ENCODE measurements at places on chromosomes 2 and 18. TPM values are rescaled to one million over a fixed set of nuclear protein-coding genes. Genes with fewer than 3 reads are reported as not detected.

GRCh38 chr2:170227507-170227947 lies 49.6 kb downstream of the MYO3B start:
- H3K36me3 ChIP-seq = no peaks in the 10 kb centered on the region
- no peak overlapping the region for H3K4me3 ChIP-seq
- no peaks in the 10 kb centered on the region for H3K27me3 ChIP-seq
- no peak for DNase-seq

- H3K27ac ChIP-seq = no peak overlapping the region
- no peaks in the 10 kb centered on the region for H3K27me3 ChIP-seq
- no peak overlapping the region for H3K4me3 ChIP-seq
- peaks cover 6% of the 10 kb centered on the region for H3K36me3 ChIP-seq
- DNase-seq = no peak
Observed at GRCh38 chr2:43429369-43429768, 166.5 kb downstream of the THADA start.

DNA sequence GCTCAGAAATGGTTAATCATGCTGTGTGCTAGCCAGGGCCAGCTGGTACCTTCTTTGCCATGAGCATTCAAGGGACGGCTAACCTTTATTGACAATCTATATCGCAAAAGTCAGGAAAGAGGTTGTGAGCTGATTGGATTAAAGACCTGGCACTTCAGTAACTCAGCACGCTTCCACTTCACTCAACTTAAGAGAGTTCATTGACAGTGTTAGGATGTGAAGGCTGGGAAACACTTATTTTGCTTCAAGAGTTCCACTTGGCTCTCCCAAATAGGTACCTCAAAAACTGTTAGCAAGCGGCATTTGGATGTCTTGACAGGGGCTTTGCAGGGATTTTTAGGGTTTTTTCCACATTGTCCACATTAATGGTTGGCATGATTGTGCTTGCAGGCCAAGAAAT lies 25.1 kb upstream of the TXNDC2 start:
- no peaks in the 10 kb centered on the region for H3K4me1 ChIP-seq
- no peak for DNase-seq
- peaks cover 5% of the 10 kb centered on the region for H3K27me3 ChIP-seq
- no peak overlapping the region for H3K4me3 ChIP-seq

GRCh38 chr2:211760103-211760502 lies 778.5 kb downstream of the ERBB4 start:
- H3K4me1 ChIP-seq = no peaks in the 10 kb centered on the region
- no peak overlapping the region for H3K27ac ChIP-seq
- no peak for DNase-seq
- no peaks in the 10 kb centered on the region for H3K36me3 ChIP-seq
- no peak overlapping the region for H3K4me3 ChIP-seq

- H3K27me3 ChIP-seq = no peaks in the 10 kb centered on the region
- peaks cover 45% of the 10 kb centered on the region for H3K4me1 ChIP-seq
- H3K4me3 ChIP-seq = peak overlapping the region; percentile 66
- peak overlapping the region; percentile 68 for H3K27ac ChIP-seq
Observed at GRCh38 chr2:229852565-229852964, 69.2 kb downstream of the TRIP12 start.

DNA sequence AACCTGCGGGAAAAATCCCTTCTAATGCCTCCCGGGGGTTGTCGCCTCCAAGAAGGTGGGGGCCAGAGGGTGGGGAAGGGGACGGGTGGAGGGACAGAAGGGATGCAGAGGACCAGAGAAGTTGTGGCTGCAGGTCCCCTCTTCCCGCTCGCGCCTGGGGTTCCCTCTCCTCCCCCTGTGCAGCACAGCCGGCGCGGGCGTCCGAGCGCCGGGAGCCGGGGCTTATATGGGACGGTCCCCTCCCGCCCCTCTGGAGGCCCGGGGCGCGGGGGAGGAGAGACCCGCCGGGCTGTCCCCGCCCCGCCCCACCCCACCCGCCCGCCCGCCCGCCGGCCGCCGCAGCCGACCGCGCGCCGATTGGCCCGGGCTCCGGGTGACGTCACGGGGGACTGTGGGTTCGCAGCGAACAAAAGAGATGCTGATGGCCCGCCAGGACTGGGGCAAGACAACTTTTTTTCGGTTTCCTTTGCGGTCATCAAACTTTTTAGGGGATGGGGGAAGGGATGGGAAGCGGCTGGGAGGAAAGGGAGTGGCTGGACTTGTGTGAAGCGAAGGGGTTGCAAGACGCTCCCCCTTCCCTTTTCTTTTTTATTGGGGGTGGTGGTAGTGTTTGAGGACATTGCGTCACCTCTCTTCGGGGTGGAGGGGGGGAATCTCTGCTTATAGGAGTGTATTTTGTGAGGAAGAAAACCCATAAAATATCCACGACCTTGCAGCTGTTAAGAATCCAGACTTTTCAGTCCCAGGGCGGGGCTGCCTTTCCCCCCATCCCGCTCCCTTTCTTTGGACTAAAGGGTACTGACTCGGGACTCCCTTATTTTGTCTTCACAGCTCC lies at the start of gene FN1:
Gene FN1 (minus strand): TSS at position 199 of the 835 bp plus-strand sequence. CDS start 266 bp downstream, outside the sequence.
- peaks cover 38% of the 10 kb centered on the region for H3K27me3 ChIP-seq
- no peaks in the 10 kb centered on the region for H3K36me3 ChIP-seq
- peaks cover 19% of the 10 kb centered on the region for H3K4me1 ChIP-seq
- H3K4me3 ChIP-seq = peak within 1 kb of the TSS; percentile 51

GRCh38 chr18:70455731-70456130 lies 166.9 kb downstream of the SOCS6 start:
- H3K27ac ChIP-seq = no peak overlapping the region
- DNase-seq = no peak
- no peak overlapping the region for H3K4me3 ChIP-seq

- no peaks in the 10 kb centered on the region for H3K36me3 ChIP-seq
- no peaks in the 10 kb centered on the region for H3K27me3 ChIP-seq
- no peak overlapping the region for H3K27ac ChIP-seq
- DNase-seq = no peak
Observed at GRCh38 chr2:111252436-111252835, 131.7 kb downstream of the BCL2L11 start.

- DNase-seq = no peak
- no peaks in the 10 kb centered on the region for H3K27me3 ChIP-seq
- H3K4me1 ChIP-seq = no peaks in the 10 kb centered on the region
- no peaks in the 10 kb centered on the region for H3K36me3 ChIP-seq
- H3K27ac ChIP-seq = no peak overlapping the region
Observed at GRCh38 chr2:120625865-120626560, 109.7 kb upstream of the GLI2 start.

- DNase-seq = no peak
- no peak overlapping the region for H3K4me3 ChIP-seq
Observed at GRCh38 chr2:5985536-5986385, 293.6 kb downstream of the SOX11 start.

DNA sequence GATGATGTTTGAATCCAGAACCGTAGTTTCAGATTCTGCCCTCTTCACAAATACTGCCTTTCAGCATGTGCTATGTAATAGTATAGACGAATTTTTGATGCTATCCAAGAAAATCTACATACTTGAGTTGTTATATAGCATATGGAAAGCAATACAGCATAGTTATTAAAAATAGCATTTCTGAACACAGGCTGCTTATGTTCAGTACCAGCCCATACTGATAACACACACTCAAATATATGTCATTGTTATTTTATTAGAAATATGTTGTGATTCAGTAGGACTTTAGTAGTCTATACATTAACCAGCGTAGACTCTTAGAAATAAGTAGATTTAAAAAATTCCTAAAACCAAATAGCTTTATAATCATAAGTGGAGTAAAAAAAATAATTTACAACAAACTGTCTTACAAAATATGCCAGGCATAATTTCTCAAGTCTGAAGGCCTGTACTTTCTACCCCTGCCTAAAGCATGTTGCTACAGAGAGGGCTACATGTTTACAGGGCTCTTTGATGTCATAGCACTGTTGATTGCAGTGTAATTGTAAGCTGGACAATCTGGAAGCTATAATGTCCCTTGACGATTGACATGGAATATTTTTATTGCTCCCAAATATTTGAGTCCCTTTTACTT lies 86.3 kb downstream of the ASXL3 start:
- H3K4me3 ChIP-seq = no peak overlapping the region
- no peak for DNase-seq
- H3K36me3 ChIP-seq = no peaks in the 10 kb centered on the region
- no peak overlapping the region for H3K27ac ChIP-seq
- H3K27me3 ChIP-seq = no peaks in the 10 kb centered on the region

DNA sequence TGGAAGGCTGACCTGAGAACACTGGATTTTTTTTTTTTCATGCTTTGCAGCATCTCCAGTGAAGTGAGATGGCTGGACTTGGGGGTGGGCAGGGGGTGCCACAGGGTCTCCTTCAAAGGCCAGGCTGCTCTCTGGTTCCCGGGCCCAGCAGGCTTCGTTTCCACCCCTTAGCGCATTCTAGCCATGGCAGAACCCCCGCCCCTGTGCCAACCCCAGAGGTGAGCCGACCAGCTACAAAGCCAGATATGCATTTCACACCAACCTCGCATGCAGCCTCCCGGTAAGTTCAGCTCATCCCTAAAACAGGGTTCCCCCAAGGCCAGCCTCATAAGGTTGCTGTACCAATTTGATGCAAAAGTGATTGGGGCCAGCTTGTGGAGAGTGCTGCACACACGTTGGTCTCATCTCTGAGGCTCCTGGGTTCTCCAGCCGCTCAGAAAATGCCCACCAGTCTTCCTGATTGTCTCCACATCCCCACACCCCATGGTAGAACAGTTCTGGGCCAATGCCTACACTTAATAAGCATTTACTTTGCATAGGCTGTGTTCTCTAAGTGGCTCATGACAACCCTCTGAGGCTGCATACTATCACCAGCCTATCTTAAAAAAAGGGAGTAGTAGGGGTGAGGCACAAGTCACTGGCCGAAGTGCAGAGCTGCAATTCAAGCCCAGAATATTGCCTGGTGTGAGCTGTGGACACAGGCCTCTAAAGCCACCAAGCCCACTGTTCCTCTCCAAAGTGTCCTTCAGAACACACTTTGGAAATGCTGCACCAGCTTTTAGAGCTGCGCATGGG lies 23.3 kb downstream of the SMAD7 start:
- no peaks in the 10 kb centered on the region for H3K36me3 ChIP-seq
- H3K27ac ChIP-seq = no peak overlapping the region
- H3K4me1 ChIP-seq = peaks cover 97% of the 10 kb centered on the region
- H3K4me3 ChIP-seq = no peak overlapping the region

GRCh38 chr18:36311026-36311570 lies 13.6 kb downstream of the FHOD3 start:
- DNase-seq = no peak
- H3K4me3 ChIP-seq = no peak overlapping the region
- H3K36me3 ChIP-seq = no peaks in the 10 kb centered on the region
- H3K4me1 ChIP-seq = no peaks in the 10 kb centered on the region

DNA sequence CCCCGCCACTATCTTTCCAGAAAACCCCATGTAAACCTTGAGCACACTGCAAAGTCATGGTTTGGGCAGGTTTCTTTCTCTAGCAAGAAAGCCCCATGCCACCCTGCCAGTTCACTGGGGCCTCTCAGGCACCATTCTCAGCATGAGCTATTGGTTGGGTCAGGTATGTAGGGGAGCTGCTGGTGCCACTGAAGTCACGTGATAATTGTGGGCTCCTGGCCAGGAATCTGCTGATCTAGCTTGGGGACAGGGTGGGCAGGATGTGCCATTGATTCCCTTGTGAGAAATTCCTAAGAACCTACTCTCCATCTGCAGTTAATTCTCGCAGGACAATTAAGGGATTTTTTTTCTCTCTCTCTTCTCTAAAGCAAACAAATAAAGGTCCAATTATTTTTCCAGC lies 26.5 kb upstream of the HNMT start:
- no peak for DNase-seq
- H3K27me3 ChIP-seq = no peaks in the 10 kb centered on the region
- H3K4me3 ChIP-seq = no peak overlapping the region
- no peaks in the 10 kb centered on the region for H3K4me1 ChIP-seq

DNA sequence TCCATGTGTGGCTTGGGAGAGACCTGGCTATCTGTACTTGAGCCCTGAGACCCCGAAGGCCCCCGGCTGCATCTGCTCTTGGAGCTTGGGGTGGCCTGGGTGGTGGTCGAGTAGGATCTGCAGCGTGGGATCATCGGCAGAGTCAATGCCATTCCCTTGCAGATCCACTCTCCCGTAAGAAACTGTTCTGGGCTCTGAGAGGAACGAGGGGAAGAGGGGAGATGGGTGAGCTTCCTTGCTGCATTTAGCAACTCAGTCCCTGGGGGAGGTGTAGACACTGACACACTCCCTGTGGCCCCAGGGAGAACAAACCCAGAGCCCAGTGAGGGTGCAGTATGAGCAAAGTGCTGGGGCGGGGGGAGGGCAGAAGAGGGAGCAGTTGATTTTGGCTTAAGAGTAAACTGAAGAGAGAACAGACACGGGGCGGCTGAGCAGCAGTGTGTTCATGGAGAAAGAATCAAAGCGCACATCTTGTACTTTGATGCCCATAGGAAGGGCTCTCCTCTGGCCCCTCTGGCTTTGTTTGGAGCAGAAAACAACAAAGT lies 8.5 kb downstream of the GREB1 start:
- H3K27ac ChIP-seq = no peak overlapping the region
- H3K36me3 ChIP-seq = no peaks in the 10 kb centered on the region
- H3K4me3 ChIP-seq = no peak overlapping the region
- H3K27me3 ChIP-seq = no peaks in the 10 kb centered on the region

DNA sequence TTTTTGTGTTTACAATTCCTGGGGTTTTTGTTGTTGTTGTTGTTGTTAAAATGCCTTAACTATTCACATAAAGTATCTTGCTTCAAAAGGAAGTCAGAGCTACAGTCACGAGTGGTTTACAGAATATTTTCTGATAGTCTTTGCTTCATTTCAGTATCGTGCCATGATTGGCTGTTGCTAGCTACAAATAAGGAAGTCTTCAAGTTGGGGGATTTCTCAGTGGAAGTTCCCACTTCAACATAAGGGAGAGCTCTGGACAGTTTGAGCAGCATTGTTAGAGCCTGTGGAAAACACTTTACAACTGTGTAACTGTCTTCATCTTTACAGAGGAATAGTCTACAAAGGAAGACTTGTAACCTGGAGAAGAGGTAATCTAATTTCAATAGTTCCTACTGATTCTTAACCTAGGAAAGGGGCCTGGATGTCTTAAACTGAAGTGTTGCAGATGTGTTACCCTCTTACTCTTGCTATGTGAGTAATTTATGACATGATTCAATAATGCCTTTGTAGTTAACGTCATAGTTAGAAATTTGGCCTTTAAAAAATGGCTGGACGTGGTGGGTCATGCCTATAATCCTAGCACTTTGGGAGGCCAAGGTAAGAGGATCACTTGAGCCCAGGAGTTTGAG lies 23.4 kb upstream of the TANK start:
- no peaks in the 10 kb centered on the region for H3K36me3 ChIP-seq
- peak overlapping the region; percentile 91 for H3K27ac ChIP-seq
- peaks cover 45% of the 10 kb centered on the region for H3K4me1 ChIP-seq
- no peaks in the 10 kb centered on the region for H3K27me3 ChIP-seq
- DNase-seq = peak; percentile 86

GRCh38 chr2:110170102-110170501 lies 34.7 kb downstream of the NPHP1 start:
- H3K36me3 ChIP-seq = no peaks in the 10 kb centered on the region
- H3K27me3 ChIP-seq = peaks cover 2% of the 10 kb centered on the region
- DNase-seq = no peak
- no peak overlapping the region for H3K27ac ChIP-seq
- H3K4me1 ChIP-seq = no peaks in the 10 kb centered on the region

Gene FRZB
- not detected for total RNA-seq

Gene CFC1
- not detected for total RNA-seq

Gene NOSTRIN
- total RNA-seq = not detected

Gene ARPC2
- total RNA-seq = 540 TPM

Gene OR6B2
- total RNA-seq = not detected

Gene PLGLB1
- total RNA-seq = 8.2 TPM

Data from CD4-positive, CD25-positive, alpha-beta regulatory T cell (primary cell).